ENCODE measurements at places on chromosomes 11 and 22.

DNA sequence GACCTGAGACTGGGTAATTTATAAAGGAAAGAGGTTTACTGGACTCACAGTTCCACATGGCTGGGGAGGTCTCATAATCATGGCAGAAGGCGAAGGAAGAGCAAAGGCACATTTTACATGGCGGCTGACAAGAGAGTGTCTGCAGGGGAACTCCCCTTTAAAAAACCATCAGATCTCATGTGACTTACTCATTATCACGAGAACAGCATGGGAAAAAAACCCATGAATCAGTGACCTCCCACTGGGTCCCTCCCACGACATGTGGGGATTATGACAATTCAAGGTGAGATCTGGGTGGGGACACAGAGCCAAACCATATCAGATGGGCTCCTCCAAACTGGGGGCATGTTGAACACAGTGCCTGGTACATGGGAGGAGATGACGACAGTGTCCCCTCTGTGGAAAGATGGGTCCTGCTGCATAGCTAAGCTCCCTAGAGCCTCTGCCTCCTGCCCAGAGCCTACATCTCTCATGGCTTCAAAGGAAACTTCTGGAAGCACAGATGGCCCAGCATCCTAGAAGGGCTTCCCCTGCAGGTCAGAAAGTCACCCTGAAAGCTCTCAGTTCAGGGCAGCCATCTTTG is 46.1 kb downstream of the MYEOV start:
- peak; percentile 66 for DNase-seq

- DNase-seq: no peak
Observed at GRCh38 chr11:34302046-34302921, 55.5 kb downstream of the ABTB2 start.

- peak; percentile 25 for DNase-seq
Observed at GRCh38 chr11:36162006-36162882, 127.0 kb downstream of the COMMD9 start.

- DNase-seq: no peak
Observed at GRCh38 chr11:75700940-75701339, 16.7 kb upstream of the MOGAT2 start.

DNA sequence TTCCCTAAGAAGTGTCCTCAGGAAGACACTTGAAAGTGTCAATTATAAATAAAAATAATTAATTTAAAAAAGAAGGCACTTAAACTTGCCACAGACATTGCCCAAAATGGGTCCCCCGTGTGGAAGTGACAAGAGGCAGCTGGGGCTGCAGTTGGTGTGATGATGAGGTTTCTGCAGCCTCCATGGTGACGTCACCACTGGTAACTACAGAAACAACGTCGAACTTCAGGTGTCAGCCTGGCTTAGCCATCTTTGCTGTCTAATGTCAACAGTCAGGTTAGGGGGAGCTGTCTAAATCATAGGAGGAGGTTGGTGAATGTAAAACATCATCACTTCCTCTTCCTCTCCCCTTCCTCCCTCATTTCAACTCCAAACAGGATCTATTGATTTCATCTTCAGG is 328.6 kb downstream of the MN1 start:
- no peak for DNase-seq

GRCh38 chr11:122308226-122308625 is 192.2 kb upstream of the BLID start:
- DNase-seq: no peak

DNA sequence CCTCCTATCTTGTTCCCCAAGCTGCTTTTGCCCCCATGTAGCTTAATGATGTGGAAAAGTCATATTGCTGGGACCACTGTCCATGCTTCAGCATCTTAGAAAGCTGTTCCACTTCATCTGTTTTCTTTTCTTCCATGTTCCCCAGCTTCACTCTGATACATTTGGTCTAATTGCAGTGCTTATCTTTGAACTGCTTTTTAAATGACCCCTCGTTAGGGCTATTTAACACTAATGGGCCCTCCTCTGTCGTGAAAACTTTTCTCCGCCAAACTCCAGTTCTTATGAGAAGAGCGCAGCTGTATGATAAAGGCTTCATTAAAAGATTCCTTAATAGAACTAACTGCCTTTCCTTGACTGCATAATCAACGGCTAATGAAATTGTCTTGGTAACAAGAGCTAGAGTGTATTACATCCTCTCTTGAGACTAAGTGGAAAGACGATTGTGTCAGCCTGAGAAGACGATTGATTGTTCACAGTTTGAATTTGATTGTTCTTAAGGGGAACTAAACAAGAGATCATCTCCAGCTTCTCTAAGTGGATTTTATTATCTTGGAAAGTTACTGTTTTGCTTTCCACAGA is 165.0 kb upstream of the MTNR1B start:
- DNase-seq: no peak

DNA sequence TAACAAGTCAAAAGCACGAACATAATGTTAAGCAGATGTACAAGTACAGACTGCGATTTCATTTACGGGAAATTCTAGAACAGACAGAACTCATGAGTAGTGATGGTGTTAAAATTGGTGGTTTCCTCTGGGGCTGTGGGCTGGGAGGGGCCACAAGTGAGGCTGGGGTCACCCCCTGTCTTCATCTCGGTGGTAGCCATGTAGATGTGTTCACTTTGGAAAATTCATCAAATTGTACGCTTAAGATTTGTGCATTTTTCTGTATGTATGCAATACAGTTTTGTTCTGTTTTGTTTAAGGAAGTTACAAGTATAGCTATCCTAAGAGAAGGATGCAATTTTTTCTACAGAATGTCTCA is 504 bp upstream of the ASCC2 start:
- no peak for DNase-seq

DNA sequence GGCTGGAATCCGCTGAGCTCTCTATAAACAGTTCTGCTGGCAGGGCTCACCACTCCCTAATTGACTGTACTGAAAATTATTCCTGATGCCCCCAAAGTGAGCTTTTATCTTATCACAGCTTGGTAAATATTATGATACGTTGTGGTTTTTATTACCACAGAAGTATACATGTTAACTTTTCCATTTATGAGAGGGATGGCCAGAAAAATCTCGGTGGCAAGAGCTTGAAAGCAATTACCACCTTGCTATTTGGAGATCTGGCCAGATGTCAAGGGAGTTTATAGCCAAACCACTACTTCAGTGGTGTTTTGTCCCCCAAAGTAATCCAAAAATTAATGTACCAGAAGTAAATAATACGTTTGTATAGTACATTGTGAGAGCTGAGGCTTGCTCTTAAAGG is 75.4 kb upstream of the RCN1 start:
- DNase-seq: no peak

- no peak for DNase-seq
Observed at GRCh38 chr11:102287964-102288724, 29.1 kb upstream of the BIRC3 start.

- no peak for DNase-seq
Observed at GRCh38 chr22:21031545-21032036, 770 bp downstream of the SLC7A4 start.

- no peak for DNase-seq
Observed at GRCh38 chr22:20089977-20090729, 10.1 kb downstream of the DGCR8 start.
